ENCODE measurements at places on chromosomes 2 and 18.

- no peak for DNase-seq
Observed at GRCh38 chr18:34620258-34620861, 89.7 kb upstream of the DTNA start.

DNA sequence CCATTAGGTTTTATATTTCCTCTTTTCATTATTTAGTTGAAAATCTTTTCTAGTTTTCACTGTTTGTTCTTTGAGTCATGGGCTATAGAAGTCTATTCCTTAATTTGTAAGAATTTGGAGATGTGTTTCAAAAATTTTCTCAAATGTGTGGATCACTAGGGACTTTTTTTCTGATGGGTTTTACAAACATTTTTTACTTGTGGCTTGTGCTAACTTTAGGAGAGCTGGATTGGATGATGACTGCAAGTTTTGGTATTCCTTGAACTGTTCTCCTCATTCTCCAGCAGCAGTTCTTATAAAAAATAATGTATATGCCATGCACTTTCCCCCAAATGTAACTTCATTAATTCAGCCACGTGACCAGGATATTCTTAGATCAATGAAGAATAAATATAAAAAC is 94.7 kb upstream of the CWC22 start:
- DNase-seq: no peak

DNA sequence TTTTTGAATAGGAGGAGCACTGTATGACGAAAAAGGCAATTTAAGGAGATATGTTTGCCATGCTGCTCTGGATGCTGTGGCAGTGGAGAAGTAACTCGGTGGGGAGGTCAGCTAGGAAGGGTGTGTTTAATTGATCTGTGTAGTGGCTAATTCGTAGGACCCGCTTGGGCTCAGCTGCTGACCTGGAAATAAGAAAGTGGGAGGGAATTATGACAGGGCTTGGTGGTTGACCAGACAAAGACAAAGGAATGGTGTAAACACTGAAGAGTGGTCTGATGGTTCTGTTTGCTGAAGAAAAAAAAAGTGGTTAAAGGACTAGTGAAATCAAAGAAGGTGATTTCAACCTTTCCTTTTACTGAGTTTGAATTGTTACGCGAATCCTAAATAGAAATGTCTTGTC is 146.0 kb downstream of the MAP4K4 start:
- DNase-seq: no peak

- no peak for DNase-seq
Observed at GRCh38 chr2:239601201-239601851, 200.5 kb upstream of the HDAC4 start.

DNA sequence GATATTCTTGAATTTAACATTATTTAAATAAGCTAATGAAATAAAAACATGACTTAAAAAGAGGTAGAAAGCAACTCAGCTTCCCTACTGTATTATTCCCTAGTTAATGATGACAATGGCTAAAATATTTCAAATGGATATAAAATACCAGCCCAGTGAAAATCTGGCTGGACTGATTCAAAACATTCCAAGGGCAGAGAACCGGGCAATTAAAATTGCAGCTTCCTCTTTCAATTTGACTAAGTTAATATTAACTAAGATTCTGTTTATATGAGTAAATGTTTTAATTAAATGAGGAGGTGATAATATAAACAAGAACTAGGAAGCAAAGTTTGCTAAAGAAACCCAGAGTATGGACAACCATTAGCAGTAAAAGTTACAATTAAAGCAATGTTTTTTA is 65.6 kb downstream of the RAPH1 start:
- no peak for DNase-seq

- no peak for DNase-seq
Observed at GRCh38 chr2:157231476-157231875, 26.0 kb upstream of the GALNT5 start.

- no peak for DNase-seq
Observed at GRCh38 chr2:193876980-193877379, 1682.2 kb upstream of the TMEFF2 start.

All from NCI-H526 (cell line).